ENCODE measurements at places on chromosomes 11 and 22. TPM values are rescaled to one million over a fixed set of nuclear protein-coding genes. Genes with fewer than 3 reads are reported as not detected.

The NXPE4 gene
- total RNA-seq = not detected

The NOL12 gene
- total RNA-seq = 26.6 TPM

The ACTN3 gene
- 0.06 TPM for total RNA-seq

The SHANK2 gene
- total RNA-seq = under 0.01 TPM

The TRIM51 gene
- not detected for total RNA-seq

The SIAE gene
- 11.2 TPM for total RNA-seq
